ENCODE measurements at places on chromosomes 7 and 10.

GRCh38 chr10:96665306-96665705, 55.0 kb downstream of the PIK3AP1 start:
- no peak for DNase-seq

GRCh38 chr7:50147951-50148808, 55.1 kb upstream of the ZPBP start:
- no peak for DNase-seq

DNA sequence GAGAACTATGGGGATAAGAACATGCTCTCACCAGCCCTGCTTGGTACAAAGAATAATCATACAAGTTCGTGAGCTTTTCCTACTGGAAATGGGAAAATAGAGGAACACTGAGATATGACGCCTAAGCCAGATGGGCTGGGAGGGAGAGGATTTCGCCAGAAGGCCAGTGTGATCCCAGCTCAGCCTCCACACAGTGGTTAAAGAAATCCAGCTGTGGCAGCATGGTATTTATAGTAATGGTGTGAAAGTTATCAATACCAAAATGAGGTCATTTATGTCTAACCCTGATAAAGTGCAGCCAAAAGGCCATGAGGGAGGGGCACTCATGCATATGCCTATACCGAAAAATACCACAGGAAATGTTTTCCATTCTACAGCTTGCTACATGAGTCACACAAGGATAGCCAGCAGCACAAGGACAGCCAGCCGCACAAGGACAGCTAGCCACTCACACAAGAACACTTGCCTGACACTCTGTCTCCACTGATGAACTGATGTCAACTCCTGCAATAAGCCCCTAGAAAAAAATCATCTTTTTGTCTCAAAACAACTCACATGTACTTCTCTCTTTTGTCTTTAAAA, 49.4 kb downstream of the FRMPD2 start:
- DNase-seq: no peak

DNA sequence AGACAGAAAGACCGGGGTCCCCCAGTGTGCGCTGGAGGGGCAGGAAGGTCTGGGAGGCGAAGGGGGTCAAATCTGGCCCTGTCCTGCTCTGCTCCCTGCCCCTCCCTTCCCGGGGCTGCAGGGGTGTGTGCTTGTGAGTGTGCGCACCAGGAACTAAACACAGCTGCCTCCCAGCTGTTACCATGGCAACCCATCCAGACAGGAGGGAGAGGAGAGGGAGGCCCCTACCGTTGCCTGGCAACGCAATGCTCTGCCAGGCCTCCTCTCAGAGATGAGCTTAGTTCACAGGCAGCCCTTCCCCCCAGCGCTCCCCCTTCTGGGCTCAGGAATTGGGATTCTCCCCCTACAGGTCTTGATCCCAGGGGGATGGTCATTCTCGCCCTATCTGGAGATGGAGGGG, 6.1 kb downstream of the NYAP1 start:
- DNase-seq: no peak

- DNase-seq: no peak
Measured at GRCh38 chr10:62057359-62057758, 155.9 kb downstream of the ARID5B start.

- no peak for DNase-seq
Measured at GRCh38 chr7:108455998-108456677, at the start of gene NRCAM. Gene NRCAM, minus strand, starts transcription at chr7:108456436. Its CDS starts 216,372 bp downstream, at chr7:108240064.

DNA sequence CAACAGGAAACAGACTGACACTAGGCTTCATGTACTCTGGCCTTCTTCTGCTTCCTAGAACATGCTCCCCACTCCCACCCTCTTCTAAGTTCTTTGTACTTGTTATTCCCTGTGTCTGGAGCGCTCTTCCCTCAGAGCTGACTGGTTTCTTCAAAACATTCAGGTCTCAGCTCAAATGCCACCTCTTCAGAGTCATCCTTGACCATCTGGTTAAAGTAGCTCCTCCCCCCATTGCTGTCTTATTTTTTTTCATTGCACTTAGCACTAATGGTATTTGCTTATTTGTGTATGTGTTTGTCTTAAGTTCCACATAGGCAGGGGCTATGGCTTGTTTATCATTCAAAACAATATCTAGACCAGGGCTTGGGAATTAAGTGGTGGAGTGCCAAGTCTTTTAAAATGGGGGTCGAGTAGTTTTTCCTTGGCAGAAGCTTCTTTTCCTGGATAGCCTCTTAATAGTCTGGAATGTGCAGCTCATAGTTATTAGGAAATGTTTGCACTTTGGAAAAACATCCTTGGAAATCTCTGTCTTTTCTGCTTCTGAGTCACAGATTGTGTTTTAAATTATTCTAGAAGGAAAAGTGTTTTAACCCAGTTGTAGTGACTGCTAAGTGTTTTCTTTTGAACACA, 60.0 kb downstream of the RALA start:
- DNase-seq: no peak

DNA sequence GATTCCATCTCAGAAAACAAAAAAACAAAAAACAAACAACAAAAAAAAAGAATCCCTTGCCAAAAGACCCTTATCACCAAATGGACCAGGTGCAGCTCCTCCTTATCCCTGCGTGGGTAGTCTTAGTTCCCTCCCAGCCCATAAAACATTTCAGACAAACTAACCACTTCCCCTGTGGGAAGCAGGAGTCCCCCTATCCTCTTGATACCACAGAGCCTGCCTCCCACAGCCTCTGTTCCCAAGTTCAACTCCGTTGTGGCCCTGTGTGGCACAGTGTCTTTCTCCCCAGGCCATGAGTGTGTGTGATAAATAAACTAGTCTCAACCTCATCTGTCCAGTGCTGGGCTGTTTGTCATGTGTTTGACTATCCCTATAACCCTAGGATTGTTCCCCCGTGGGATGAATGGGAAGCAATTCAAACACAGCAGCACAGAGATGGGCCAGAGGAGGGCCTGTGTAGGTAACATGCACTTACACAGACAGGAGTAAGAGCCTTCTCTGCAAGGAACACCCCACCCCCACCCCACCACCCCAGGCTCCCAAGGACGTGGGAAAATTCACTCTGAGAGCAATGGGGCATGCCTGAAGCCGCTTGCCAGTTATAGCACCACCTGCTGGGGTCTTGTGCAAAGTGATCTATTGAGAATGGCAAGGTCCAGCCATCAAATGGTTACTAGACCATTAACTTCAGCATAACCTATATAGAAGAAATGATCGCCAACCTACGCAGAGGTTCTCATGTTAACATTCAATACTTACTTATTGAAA, 147.1 kb upstream of the GHITM start:
- no peak for DNase-seq

- DNase-seq: no peak
Measured at GRCh38 chr7:80584778-80585177, 53.7 kb upstream of the CD36 start.

GRCh38 chr10:59905731-59906416, 482 bp downstream of the CCDC6 start:
- DNase-seq: no peak

- DNase-seq: no peak
Measured at GRCh38 chr10:18231480-18231879, 91.3 kb downstream of the CACNB2 start.

GRCh38 chr7:83648464-83649241, at the start of gene SEMA3E:
Gene SEMA3E, minus strand, starts transcription at chr7:83649139.
- DNase-seq: no peak

DNA sequence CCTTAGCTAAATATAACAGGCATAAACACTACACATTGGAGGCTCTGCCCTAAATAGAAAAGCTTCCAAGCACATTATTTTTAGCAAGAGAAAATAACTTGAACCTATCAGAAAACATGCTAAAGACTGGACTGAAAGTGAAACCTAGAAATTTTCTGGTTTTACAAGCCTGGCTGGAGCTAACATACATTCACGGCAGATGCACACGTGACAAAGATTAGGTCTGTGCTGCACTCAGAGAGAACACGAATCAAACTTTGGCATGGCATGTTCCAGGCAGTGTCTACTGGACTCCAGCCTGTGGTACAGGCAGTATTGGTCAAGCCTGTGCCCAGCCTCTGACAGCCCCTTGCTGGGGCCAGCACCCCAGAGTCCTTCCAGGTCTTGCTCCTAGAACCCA, 94.1 kb upstream of the PCBD1 start:
- no peak for DNase-seq

GRCh38 chr10:43160046-43160920, 22.0 kb downstream of the CSGALNACT2 start:
- no peak for DNase-seq

- DNase-seq: no peak
Measured at GRCh38 chr7:82057476-82057875, 287.6 kb upstream of the HGF start.

DNA sequence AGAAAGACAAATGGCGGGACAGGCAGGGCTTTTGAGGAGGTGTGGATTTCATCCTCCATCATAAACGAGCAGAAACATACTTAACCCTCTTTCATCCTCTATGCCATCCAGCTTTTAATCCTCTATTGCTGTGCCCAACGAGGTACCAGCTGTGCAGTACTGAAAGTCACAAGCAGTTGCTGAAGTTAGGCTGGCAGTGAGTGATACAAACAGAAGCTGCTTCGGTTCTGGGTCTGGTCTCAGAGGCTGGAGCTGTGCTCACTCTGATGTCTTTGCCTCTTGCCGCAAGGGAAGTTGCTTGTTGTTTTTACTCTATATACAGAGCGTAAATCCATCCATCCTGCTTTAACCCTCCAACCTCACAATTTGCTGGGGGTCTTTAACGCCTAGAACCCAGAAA, 235.2 kb downstream of the CELF2 start:
- DNase-seq: no peak

GRCh38 chr7:147635288-147635687, 955.3 kb upstream of the C7orf33 start:
- DNase-seq: no peak

GRCh38 chr7:117262546-117262945, 60.3 kb downstream of the WNT2 start:
- DNase-seq: no peak

DNA sequence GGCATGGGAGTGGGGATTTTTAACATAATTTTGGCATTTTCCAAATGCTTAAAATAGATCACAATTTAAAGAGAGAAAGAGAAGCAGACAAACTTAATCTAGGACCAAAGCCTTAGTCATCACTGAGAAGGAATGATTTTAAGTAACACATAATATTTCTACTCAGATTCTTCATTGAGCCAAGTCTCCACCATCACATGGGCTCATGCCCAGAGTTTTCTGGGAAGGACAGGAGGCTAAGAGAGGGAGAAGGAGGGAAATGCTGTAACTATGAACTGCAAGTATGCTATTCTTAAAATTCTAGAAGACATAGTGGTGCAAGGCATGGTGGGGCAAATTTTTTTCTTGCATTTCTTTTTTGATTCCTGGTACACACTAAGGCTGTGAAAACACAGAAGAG, 23.8 kb upstream of the UBE2D1 start:
- DNase-seq: no peak

DNA sequence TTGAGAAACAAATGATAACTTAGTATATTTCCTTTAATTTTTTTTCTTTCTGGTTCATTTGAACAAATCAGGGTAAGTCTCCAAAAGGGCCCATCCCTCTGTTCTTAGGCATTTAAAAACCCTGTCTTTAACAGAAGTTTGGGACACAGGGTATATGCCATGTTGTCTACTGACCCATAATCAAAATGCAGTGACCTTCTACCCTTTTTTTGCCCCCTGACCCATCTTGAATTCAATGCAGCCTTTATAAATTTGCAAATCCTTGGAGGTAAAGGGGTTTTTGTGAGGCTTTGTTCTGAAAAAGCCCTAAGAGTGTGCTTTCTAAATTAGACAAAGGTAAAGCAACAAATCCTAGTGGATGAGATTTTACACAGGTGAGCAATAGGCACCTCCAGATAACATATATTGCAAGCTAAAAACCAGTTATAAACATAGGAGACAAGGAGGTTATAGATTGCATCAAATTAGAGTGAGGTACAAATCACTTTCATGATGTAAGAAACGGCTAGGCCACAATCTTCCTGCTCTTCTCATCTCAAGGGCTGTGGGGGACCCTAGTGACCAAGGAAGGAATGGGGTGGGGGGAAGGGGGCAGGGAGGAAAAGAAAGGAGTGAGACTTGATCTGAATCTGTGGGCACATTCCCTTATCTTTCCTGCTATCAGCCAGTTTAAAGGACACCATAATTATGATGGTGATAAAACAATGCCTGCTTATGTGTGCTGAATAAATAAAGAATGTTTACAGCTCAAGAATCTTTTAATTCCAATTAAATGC, 2.7 kb downstream of the SKIDA1 start:
- DNase-seq: no peak

DNA sequence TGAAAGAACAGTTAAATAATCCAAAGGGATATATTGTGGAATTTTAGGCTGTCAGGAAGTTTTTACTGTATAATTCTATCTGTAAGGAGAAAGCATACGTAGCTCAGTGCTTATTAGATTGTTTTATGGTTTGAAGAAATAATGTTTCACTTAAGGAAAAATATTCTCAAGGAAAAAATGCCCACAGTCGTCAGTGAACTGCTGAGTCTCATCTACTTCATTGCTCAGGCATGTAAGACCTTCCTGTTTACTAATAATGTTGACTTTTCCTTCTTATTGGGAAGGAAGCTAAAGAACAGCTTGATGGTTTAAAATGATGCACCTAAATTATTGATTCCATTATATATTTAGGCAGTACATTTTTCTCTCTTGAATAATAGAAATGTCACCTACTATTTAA, 304.2 kb downstream of the SDK1 start:
- DNase-seq: no peak

DNA sequence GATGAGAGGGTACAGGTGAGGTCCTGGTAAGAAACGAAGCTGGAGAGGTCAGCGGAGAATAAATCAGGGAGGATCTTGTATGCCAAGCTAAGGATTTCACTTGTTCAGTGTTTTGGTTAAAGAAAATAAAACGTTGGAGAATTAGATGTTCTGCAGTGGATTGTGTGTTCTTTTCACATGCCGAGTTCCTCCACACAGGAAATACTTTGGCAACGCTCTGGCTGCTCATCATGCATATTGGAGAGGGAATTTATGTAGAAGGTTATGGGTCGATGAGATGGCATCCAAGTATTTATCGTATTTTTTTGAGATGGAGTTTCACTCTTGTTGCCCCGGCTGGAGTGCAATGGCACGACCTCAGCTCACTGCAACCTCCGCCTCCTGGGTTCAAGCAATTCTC, 11.0 kb downstream of the RPS24 start:
- no peak for DNase-seq

DNA sequence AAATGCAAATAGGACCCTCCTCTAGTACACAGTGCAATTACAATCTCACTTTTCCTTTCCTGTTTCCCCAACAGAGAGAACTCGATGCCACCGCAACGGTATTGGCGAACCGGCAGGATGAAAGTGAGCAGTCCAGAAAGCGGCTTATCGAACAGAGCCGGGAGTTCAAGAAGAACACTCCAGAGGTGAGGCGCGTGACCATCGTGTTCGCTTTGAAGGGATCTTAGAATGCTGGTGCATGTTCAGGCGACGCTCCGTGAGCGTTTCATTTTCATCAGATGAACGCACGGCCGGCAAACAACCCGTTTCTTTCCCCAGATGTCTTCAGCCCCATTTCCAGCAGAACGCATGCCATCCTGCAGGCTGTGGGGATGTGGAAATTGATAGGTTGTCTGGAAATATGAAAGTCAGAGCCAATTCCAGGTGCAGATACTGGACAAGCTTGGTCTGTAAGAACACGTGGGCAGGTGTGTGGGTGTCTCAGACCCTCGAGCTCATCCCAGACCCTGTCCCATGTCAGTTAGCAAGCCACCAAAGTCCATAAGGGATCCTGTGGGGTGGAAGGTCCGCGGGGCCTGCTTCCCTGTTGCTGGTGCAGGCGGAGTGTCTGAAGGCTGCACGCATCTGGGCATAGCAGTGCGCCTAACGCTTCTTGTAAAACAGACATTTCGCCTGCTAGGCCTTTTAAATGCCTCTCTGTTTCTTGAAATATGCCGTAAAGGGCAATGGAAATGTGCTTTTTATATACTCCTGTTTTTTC, 98.8 kb downstream of the CUX1 start:
- no peak for DNase-seq

GRCh38 chr10:119305860-119306513, 98.6 kb downstream of the GRK5 start:
- DNase-seq: peak; percentile 70
